A172 (cell line): ENCODE measurements at places on chromosomes 12 and 14.

DNA sequence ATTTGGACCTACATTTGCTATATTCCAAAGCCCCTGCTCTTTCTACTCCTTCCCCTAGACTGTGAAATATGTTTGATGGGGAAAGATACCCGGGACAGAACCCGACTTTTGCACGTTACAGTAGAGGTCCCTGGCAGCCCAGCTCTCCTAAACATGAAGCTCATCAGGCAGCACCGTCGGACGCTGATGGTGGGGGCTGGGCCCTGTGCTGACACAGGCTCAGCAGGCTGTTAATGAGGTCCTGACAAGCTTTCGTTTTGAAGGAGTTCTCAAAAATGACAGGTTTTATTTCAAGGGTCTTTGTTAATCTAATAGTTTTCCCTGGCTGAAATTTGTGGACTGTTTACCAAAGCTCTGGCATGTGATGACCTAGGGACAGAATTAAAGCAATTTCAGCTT lies 102.3 kb downstream of the SLC25A47 start:
- DNase-seq, result no peak

DNA sequence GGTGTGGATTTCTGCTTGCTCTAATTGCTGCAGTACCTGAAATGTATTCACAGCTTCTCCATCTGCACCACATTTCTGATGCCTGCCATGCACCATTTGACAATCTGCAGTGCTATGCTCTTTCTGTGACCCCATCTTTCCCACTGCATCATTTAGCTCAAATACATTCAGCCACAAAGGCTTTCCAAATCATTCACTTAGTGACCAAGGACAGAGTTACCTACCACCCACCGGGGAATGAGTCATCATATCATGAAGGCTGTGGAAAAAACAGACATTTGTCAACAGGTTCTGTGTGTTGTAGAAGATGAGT lies 465.5 kb upstream of the ATP2B1 start:
- peak; percentile 37 for DNase-seq

DNA sequence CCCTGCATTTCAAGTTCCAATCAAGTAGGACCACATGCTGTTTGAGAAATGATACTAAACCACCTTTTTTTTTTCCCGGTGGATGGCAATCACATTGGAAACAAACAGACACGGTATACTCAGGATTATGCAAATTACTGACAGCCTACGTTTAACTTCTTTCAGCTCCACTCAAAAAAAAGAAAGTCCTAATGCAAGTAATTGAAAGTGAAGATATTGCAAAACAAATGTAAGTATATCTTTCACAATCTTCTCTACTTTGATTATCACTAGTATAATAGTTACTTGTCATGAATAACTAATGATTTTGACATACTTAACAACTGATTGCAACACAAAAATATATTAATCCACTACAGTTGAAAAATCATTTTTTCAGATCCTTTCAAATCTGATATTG lies 2.6 kb upstream of the OSBPL8 start:
- no peak for DNase-seq

GRCh38 chr12:62575036-62575435 lies 108.4 kb downstream of the MON2 start:
- no peak for DNase-seq

DNA sequence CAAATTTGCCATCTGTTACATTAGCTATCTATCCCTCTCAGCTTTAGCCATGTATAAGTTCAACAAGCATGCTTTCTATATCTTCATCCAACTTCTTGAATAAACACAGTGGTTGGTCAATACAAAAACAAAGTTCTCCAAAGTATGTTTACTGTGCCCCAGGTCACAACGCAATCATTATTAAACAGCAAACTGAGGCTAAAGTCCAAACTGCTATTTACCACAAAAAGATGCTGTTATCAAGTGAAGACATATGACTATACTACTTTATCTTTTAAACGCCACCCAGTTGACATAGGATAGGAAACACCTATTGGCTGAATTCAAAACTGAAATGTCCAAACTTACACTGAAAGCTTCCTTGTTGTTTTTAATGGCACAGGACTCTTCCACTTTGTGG lies 11.7 kb downstream of the ZCCHC8 start:
- no peak for DNase-seq

DNA sequence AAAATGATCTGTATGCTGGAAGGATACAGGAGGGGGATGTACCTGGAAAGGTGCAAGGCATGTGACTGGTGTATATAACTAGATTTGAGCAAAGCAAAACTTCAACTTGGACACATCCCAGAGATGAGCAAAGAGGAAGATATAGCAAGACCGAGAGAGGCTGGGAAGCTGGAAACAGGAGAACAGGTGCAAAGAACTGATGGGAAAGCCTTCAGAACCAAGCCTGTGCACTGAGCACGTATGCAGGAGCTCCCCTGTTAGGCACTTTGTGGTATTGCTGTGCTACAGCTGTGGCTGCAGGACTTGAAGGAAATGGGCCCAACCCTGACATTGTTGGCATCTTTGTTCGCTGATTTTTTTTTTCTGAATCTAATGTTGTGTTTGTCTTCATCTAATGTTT lies 120.7 kb upstream of the PWP1 start:
- no peak for DNase-seq

DNA sequence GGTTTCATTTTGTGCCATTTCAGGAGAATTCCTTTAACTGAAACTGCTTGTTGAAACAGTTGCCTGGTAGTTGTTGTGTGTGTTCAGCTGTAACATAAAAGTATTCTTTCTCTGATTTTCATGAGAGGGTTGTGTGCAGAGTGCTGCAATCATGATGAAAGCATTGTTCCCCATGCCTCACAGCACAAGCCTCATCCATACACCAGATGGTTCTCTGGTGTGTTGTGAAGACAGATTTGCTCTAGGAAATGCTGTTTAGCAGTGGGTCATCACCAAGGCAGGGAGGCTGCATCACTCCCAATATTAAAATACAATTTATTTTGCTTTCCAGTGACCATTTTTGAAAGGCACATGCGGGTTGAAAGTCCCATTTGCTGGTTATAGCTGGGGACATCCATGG lies 404.4 kb downstream of the AACS start:
- no peak for DNase-seq

DNA sequence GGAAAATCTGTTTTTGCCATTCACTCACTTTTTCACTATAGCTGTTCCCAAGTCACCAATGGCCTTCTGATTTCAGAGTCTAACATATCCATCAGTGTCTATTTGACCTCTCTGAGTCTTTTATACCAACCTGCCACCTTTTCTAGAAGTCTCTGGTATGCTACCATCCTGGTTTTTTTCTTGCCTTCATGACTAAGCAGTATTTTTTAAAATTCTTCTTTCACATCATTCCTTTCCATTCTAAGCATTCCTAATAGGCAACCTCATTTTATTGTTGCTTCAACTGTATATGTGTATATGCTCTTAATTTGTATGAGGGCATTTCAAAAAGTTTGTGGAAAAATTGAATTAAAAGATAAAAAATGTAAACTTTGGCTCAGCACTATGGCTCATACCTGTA lies 5.0 kb downstream of the IRAK4 start:
- no peak for DNase-seq

GRCh38 chr14:65287264-65288131 lies 125.0 kb upstream of the FUT8 start:
- DNase-seq, result no peak

DNA sequence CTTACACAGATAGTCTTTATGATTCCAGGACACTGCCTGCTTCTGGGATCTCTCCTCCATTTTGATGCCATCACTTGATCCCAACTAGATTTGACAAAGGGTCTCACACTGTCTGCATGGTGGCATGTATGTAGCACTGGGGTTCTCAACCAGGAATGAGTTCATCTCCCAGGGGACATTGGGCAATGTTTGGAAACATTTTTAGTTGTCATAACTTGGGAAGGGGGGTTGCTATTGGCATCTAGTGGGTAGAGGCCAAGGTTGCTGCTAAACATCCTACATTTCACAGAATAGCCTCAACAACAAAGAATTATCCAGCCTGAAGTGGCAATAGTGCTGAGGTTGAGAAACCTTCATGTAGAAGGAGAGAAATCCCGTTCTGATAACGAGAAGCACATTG lies 376.2 kb downstream of the DPF3 start:
- no peak for DNase-seq

DNA sequence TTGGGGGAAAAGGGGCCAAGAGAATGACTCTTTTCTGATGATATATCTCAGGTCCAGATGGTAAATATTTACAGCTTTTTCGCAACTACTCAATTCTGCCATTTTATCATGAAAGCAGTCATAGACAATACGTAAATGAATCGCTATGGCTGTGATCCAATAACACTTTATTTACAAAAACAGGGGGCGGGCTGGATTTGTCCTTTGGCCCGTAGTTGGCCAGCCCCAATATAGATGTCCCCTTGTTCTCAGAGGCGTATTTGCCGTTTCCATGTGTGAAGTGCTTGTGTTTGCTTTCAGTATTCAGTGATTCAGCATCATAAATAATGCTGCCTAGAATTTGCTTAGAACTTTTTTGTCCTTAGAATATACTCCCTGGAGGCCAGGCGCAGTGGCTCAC lies 77.2 kb downstream of the CCDC92 start:
- no peak for DNase-seq

DNA sequence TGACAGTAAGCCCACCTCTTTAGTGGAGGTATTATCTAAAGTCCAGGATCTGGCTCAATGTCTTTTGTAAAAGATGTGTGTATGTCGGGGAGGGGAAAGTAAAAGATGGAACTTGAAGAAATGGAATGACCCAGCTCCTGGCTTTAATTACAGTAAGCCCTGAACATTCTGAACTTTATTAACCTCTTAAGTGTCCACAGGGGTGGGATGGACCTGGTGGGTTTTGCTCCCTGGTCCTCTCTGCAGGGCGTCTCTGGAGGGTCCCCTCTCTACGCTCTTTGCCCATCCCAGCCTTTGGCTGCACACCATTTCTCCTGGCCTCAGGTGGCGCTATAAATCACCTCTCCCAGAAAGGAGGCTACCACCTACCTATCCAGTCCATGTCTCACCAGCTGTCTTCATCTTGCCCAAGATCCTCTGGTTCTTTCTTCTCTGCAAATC lies 3.7 kb upstream of the CISTR start:
- no peak for DNase-seq

DNA sequence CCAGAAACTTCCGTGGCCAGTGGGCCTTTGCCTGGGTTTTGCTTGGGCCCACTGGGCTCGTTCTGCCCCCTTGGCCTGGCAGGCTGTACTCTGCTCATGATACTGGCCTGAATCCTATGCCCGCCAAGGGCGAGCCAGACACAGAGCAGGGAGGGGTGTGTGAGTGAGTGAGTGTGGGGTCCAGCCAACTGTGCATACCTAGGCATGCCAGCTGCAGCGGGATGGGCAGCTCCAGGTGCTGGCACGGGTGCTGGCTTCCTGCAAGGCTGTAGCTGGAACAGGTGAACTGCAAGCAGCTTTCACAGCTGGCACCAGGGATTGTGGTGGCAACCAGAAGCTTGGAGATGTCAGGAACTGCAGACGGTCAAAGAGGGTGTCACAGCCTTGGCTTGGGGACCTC lies 1276.4 kb downstream of the SLC16A7 start:
- no peak for DNase-seq

- no peak for DNase-seq
These were observed 5.2 kb downstream of the DCN start for GRCh38 chr12:91177381-91177780.

DNA sequence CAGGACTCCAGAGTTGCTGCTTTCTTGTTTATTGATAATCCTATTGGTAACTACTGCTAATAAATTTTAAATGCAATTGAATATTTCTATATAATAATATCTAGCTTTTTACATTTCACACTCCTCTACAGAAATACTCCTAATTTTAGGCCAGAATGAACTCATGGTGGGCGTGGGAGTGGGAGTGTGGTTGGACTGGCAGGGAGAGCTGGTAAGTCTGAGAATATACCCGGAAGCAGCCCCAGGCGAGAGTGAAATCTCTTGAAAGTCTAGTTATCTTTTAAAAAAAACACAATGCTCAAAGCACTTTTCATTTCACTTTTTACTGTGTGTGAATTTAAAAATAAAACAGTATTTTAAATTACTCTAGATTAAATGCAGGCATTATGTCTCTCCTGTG lies 4.7 kb downstream of the TMEM263 start:
- DNase-seq, result no peak

DNA sequence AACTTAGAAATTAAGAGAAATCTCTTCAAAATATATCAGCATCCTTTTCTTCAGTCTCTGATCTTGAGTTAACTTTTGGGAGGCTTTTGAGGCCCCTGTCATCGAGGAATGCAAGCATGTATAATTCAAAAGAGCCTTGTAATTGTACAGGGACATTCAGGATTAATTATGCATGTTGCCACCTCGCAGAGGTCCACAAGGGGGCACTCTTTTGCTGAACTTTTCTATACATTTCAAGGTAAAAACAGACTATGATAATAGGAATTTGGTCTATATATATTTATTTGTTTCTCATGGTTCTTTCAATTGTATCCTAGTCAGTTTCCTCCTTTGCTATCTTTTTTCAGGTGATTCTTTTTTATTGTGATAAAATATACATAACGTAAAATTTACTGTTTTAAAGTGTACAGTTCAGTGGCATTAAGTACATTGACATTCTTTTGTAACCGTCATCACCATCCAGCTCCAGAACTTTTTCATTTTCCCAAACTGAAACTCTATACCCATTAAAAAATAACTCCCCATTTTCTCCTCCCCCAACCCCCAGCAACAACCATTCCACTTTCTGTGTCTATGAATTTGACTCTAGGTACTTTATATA lies 47.0 kb upstream of the SLC2A13 start:
- peak; percentile 36 for DNase-seq

GRCh38 chr12:46184798-46185595 lies 83.8 kb downstream of the SLC38A1 start:
- DNase-seq, result no peak

DNA sequence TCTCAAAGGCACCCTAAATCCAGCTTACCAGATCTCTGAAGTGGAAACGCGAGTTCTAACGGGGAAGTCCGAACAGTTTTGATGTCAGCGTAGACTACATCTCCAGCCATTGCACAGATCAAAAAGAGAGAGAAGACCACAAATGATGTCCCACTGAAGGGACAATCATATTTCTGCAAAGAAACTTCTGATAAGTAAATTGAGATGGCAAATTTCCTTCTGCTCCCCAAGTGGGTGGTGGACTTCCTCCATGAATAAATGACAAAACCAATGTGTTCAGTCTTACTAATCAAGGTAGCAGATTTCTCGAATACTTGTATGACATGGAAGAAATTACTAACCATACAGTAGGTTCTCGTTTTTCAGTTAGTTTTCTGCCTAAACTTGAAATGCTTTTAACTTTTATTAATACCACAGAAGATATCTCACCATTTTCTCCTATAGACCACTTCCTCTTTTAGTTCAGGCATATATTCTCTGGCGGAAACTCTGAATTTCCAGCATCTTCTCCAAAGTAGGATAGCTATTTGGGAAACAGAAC lies at the start of gene CLECL1:
Gene CLECL1, minus strand, starts transcription at position 177 of the 541 bp plus-strand sequence.
- no peak for DNase-seq

GRCh38 chr12:42902001-42902400 lies 312.5 kb upstream of the PRICKLE1 start:
- DNase-seq, result no peak
